ENCODE measurements at places on chromosomes 11 and 22.

DNA sequence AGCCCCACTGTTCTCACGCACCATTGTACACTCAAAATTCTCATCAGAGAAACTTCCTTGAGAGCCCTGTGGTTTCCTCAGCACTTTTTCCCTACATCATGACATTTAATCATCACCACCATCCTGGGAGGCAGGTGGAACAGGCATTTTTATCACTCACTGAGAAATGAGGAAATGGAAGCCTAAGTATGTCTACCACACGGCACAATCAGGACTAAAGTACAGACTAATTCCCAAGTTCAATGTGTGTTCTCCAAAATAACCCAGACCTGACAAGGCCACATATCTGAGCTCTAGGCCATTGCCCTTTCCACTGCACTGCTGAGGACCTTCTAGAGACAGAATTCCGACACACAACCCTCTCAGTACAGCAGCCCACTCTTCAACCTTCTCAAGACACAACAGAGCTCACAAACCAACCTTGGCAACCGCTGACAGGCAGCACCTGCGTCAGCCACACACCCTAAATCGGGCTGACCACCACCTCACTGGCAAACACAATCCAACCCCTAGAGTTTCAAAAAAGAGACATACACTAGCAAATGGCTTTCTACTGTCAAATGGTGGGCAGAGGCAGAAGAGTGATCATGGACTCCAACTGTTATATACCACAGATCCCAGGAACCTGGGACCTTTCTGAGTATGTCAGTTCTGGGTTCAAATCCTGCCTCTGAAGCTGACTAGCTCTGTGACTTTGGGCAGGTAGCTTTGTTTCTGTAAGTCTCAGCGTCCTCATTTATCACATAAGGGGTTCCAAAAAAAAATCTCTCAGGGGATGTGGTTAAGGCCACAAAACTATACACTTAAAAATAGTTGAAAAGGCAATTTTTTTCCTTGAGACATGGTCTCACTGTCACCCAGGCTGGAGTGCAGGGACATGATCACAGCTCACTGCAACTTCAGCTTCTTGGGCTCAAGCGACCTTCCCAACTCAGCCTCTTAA, 16.3 kb downstream of the SMCO4 start:
- no peak for DNase-seq

- DNase-seq: no peak
Measured at GRCh38 chr11:130124096-130124495, 35.5 kb upstream of the ST14 start.

DNA sequence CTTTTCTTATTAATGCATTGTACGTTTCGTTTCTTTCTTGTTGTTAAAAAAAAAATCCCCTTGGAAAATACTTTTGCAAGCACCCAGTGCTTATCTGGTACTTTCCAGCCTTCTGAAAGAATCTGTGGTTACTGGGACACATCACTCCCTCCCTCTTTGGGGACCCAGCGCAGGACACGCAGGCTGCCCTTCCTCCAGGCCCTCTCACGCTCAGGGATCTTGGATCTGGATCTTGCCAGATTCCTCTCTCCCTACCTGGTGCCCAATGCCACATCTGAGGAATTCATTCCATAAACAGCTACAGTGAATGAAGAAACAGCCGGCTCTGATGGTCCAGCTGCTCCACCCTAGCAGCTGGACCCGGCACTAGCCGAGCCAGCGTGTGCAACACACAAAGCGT, 55.7 kb downstream of the PHF21B start:
- DNase-seq: no peak

DNA sequence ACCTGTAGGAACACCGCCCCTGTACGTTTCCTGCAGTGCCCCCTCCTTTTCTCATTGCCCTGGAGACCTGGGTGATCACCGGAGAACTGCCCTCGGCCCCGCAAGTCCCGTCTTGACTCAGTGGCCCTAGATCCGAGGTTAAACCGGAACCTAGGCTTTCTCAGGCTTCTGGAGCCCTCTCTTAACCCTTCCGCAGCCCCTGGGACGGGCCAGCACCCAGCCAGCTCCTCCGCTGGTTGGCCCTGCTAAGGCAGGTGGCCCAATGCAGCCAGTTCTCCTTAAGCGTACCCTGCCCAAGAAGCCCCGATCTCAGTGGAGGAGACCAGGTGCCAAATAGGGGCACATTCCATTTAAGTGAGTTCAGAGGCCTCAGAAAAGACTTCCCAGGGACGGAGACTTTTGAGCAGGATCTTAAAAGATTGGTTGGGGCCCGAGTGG, 776 bp downstream of the NLRX1 start:
- DNase-seq: peak; percentile 47

GRCh38 chr22:38167988-38168407, 13.6 kb downstream of the PLA2G6 start:
- no peak for DNase-seq

DNA sequence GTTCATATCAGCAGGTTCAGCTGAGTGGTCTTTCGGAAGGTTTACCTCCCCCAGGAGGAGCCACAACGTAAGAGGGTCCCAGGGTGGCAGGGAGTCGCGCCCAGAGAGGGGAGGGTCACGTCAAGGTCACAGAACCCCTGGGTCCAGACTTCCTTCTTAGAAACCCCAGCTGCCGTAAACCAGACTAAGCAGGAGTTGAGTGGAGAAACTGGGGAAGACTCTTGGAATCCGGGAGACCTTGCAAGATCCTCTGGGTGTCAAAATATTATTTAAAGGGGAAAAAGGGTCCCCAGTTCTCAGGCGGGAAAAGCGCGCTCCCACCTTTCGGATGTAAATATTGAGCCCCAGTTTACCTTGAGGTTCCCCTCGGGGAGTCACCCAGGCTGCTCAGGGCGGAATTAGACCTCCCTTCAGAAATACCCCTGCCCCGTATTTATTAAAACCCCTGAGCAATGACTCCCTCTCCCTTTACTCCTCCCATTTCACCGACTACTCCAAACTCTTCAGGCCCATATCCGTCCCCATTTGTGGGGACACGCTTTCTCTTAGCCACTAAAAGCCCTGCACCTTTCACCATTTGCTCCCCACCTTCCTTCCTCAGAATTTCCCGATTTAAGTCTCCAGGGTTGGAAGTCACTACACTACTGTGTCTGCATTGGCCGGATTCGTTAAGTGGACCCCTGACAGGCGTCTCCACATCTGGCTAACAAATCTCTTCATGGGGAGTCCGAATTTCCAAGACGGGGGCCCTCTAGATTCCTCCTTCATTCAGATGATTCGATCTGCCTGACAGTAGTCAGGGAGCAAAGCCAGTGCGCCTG, 4.2 kb downstream of the SLC17A6 start:
- DNase-seq: no peak

- DNase-seq: no peak
Measured at GRCh38 chr11:40166892-40167291, 1292.6 kb downstream of the LRRC4C start.

DNA sequence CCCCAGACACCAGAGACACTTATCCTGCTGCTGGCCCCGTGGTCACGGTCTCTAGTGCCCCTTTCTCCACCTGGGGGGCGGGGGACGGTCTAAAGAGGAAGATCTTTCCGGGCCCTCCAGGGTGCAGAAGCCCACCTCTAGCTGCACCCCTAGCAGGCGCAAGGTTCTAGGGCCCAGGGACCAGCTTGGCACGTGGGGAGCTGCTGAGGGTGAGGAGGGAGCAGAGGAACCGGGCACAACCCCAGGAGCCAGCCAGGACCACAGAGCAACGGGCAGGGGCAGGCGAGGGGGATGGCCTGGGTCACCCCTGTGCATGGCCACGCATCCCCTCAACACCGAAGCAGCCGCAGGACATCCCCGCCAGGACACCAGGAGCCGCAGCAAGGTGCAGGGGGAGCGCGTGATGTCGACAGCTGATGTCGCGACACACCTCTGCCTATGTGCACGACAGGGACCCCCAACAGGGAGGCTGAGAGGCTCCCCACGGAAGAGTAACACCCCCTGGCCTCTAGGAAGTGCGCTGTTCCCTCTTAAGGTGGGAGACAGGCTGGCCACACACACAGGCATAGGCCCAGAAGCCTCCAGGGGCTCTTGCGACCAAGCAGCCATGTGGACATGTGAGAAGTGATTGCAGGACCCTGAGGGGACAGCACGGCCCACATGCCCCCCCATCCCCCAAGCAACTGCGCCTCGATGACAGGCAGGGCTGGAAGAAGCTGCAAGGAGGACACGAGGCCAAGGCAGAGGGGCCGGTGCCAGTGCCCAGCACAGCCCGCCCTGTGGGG, 5.1 kb downstream of the LRFN4 start:
- no peak for DNase-seq

GRCh38 chr11:34075178-34075820, 23.8 kb downstream of the CAPRIN1 start:
- DNase-seq: no peak

DNA sequence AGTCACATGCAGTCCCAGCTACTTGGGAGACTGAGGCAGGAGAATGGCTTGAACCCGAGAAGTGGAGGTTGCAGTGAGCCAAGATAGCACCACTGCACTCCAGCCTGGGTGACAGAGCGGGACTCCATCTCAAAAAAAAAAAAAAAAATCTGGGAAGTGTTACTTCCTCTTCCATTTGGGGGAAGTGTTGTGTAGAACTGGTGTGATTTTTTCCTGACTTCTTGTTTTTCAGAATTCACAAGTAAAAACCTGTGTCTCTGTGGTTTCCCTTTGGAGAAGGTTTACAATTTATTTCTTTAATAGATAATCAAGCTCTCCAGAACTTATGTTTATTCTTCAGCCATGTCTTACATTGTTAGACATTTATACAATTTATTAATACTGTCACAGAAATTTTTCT, 396.1 kb downstream of the BRD1 start:
- no peak for DNase-seq

DNA sequence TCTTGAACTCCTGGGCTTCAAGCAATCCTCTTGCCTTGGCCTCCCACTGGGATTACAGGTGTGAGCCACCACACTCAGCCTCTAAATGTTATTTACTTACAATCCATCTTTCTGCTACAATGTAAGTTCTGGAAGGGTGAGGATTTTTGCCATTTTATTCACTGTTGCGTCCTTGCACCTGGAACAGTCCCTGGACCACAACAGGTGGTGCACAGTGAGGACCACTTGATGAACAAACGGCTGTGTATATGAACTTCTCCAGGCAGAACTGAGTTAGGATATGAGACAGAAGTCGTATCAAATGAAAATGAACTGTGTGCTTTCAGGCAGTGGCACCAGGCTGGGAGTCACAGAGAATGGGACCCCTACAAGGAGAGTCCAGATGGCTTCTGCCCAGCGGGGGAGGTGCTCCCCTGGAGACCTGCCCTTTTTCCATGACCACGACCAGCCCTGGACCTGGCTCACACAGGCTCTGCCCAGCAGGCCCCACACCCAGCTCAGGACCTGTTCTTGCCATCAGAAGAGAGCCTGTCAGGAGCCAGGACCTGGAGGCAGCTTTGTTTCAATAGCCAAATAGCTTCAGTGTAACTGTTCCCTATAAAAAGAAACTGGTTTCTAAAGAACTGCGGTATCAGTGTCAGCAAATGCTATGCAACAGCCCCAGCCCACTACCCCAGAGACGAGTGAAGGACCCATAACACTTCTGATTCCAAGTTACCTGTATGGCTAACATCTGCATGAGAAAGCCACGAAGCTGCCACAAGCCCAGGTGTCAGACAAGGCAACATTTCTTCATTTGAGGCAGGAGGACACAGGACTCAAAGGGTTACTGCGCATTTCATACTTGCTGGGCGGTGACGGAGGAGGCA, 104.9 kb downstream of the MICAL3 start:
- no peak for DNase-seq

DNA sequence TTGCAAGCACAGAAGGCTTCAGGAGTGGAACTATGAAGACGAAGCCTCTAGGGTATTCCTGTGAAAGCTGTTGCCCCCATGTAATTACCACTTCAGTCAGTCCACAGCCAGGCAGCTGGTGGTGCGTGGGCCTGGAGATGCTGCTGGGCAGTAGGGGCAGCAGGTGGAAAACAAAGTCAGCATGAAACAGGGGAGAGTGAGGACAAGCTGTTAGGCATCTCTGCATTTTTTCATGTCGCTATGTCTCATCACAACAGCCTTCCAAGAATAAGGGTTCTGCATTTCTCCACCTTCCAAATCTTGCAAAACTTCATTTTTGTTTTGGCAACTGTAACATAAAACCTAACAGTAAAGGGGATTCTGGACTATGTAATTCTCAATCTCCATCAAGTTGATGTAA, 757.5 kb downstream of the NELL1 start:
- DNase-seq: no peak

DNA sequence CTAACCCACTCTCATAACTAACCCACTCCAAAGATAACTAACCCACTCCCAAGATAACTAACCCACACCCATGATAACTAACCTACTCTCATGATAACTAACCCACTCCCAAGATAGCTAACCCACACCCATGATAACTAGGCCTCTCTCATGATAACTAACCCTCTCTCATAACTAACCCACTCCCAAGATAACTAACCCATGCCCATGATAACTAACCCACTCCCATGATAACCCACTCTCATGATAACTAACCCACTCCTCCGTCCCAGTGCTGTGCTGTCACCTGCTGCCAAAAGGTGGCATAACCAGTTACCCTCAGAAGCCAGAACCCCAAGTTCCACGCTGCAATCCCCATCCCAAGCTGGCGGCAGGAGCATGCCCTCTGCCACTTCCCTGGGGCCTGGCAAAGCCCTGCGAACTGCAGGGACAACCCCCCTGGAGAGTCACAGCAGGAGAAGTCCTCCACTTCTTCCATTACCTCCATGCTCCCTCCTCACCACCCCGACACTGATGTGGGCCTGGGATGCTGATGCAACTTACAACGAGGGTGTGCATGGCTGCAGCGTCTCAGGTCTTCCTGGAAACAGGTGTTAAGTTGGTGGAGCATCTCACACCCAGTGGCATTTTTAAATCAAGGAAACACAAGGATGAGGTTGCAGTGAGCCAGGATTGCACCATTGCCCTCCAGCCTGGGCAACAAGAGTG, 30.8 kb upstream of the CELSR1 start:
- no peak for DNase-seq

- DNase-seq: no peak
Measured at GRCh38 chr11:134043821-134044420, 25.0 kb upstream of the JAM3 start.

DNA sequence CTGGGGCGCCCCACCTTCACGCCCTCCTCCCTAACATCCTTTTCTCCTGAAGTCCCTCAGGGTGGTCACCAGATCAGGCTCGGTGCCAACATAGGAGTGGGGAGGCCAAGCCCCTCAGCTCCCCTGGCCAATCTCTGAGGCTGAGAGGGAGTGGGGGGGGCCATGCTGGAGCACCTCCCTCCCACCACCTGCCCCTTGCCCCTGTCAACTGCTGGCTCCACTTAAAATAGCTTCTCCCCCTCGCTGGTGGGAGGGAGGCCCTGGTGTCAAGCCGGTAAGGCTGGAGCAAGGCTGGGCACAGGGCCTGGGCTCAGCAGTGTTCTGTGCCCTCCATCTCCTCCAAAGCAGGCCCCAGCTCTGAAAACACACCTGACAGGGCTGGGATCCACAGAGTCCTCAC, 4.9 kb downstream of the PLXNB2 start:
- DNase-seq: no peak
